ENCODE measurements at places on chromosomes 12 and 14.

GRCh38 chr12:57735952-57736740, 2.4 kb downstream of the AGAP2 start:
- peak; percentile 35 for DNase-seq

DNA sequence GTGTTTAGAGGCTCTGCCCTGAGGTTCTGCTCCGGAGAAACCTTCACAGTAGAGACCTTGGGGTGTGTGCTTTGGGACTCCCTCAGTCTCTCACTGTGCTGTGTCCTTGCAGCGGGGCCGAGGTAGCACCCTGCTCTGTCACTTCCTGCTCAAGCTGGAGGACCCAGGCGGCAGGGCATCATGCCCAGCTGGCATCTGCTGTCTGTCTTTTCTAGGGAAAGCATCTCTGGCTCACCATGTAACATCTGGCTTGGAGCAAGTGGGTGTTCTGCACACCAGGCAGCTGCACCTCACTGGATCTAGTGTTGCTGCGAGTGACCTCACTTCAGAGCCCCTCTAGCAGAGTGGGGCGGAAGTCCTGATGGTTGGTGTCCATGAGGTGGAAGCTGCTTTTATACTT, 124.5 kb downstream of the ESRRB start:
- DNase-seq, result no peak

GRCh38 chr14:25488961-25489360, 439.0 kb upstream of the STXBP6 start:
- DNase-seq, result no peak

GRCh38 chr12:130668286-130669204, 47.6 kb downstream of the RIMBP2 start:
- no peak for DNase-seq

GRCh38 chr12:5371631-5372030, 60.3 kb upstream of the NTF3 start:
- DNase-seq, result peak; percentile 66

DNA sequence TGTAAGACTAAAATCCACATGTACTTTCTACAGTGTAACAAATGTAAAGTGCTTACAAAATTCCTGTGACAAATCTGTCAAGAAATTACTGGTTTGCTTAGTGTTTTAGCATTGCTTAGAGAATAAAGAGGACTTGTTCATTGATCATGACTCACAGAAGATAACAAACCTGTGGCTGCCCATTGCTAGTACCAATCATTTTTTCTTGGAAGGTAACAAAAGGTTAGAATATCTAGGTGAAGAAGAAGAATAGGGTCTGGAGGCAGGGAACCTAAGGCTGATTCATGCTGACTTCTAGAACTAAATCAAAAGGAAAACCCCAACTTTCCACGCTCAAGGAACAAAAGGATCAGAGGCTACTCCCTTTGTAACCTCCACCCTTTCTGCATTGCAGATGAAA, 232.7 kb upstream of the ABCD2 start:
- no peak for DNase-seq

DNA sequence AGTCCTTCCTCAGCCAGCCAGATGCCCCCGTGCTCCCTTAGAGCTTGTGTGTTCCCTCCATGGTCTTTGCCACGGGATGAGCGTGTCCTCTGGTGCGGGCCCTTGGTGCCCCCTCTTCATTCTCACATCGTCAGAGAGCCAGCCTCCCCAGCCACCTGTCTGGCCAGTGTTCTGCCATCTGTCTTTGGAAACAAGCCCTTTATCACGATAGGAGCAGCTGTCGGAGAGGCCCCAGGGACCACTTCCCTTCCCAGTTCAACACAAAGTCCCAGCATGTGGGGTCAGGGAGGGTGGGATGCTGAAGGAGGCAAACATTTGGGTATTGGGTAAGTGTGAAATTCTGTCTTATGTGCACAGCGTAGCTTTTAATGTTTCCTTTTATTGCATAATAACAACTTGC, 44.5 kb downstream of the DYNC1H1 start:
- no peak for DNase-seq

- no peak for DNase-seq
Measured at GRCh38 chr12:123744836-123745235, 17.3 kb upstream of the DNAH10 start.

DNA sequence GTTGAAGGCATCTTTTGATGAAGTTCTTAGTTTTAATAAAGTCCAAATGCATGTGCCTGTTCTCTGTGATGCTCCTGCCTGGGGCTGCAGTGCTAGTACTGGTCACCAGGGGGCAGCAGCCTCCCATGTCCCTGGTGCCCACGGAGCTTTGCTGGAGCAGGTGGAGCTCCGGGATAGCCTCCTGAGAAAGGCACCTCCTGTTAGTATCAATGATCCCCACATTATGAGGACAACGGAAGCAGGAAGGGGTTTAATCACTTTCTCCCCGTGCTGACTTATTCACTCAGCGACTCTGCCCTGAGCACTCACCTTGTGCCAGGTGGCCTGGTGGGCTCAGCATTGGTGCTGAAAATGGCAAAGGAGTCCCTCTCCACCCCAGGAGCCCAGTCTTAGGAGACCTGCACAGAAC, 123.0 kb upstream of the PZP start:
- DNase-seq, result peak; percentile 46

DNA sequence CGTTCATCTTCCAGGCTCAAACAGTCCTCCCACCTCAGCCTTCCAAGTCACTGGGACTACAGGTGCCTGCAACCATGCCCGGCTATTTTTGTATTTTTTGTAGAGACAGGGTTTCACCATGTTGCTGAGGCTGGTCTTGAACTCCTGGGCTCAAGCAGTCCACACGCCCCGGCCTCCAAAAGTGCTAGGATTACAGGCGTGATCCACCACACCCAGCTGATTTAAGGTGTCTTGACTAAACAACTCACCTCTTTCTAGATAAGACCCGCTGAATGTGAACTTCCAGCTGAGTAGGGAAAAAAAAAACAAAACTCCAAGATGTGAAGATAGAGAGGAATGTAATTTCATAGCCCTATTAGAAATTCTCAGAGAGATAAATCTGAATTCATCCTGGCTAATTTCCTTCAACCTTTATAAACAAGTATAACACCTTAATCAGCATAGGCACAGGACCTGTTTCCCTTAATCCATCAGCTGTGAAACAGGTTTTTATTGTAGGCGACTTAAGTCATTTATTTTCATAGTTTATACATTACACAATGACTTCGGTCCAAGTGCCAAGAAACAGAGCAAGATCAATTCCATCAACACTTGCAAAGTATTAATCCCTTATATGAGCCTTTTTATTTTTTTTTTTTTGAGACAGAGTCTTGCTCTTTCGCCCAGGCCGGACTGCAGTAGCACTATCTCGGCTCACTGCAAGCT, 51.5 kb downstream of the HCAR2 start:
- no peak for DNase-seq

DNA sequence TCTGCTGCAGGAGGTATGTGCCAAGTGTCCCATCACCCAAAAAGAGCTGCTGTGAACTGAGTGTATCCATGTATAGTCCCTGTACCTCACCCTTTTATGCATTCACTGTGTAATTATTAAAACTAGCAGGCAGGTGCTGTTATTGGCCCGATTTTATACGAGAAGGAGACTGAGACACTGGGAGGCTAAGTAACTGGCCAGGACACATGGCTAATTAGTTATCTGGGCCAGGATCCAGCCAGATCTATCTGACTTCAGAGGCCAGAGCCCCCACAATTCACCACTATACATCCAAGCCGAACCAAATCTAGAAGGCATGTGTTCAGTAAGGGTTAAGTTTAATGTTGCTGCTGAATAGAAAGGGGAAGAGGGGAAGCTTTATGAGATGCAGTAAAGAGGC, 73.4 kb downstream of the FRMD6 start:
- no peak for DNase-seq

GRCh38 chr12:47822863-47823262, 3.2 kb upstream of the HDAC7 start:
- no peak for DNase-seq

DNA sequence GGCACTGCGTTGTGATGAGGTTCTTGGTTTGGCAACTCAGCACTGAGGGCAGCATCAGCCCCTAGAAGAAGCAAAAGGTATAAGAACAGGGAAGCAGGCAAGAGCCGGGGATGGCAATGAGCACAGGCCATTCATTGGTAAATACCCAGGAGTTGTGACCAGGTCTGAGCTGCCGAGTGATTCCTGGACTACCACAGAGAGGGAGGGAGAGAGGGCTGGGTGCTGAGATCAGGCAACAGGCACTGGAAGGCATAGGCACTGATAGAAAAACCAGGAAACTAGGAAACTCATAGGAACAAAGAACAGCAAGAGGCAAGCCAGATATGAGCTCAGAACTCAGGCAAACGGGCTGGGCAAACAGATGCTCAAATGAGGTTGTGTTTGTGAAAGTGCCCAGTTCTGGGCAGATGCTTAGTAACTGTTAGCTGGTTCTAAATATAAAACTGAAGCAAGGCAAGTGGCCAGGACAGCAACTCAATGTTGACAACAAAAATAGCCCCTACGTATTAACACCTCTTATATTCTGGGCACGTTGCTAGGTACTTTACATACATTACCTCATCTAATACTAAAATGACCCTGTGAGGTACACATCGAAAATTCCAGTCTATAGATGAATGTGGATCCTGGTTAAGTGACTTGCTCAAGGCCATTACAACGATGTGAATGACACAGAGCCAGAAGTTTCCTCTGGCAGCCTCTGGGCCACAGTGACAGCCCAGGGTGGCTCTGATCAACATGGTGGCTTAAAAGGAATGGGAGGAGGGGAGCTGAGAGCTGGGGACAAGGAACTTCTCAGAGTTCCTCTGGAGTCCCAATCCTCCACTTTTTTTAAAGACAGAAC, 121.1 kb downstream of the PRMT8 start:
- DNase-seq, result no peak

GRCh38 chr12:124829008-124829707, 34.5 kb downstream of the SCARB1 start:
- DNase-seq, result peak; percentile 91

GRCh38 chr12:639566-639965, 23.7 kb downstream of the NINJ2 start:
- no peak for DNase-seq

DNA sequence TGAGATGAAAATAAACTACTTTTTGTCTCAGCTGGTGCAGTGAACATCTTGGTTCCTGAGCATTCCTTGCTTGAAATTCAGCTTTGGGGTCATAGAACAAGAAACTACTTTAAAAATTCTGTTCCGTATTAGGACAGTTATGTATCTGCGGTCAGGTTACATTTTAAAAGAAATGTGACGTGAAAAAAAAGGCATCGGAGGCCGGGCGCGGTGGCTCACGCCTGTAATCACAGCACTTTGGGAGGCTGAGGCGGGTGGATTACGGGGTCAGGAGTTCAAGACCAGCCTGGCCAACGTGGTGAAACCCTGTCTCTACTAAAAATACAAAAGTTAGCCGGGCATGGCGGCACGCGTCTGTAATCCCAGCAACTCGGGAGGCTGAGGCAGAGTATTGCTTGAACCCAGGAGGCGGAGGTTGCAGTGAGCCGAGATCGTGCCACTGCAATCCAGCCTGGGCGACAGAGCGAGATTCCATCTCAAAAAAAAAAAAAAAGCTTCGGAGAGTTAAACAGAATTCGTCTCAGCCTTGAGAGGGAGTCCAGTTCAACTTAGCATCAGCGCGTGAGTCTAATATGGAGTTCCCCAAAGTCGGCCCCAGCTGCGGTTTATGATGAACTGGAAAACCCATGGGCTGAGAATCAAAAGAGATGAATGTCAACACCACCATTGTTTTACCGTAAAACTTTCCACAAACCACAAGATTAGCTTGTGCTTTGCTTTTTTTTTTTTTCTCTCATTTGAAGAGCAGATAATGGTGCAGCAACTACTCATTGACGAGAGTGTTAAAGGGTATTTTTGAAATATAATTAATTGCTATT, 2.1 kb upstream of the SLC2A13 start:
- no peak for DNase-seq

DNA sequence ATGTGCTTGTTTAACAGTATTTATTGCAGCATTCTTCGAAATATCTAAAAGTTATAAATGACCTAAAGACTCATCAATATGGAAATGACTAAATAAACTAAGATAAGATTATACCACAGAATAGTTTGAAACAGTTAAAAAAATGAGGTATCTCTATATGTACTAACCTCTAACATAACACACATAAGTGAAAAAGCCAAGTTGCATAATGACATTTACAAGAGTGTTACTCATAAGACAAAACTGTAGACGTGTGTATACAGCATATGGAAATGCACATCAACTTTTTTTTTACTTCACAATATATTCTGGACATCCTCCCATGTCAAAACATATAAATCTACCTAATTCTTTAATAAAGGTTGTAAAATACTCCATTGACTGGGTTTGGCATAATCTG, 22.8 kb downstream of the CPM start:
- DNase-seq, result peak; percentile 51

- DNase-seq, result no peak
Measured at GRCh38 chr14:28584951-28585350, 181.6 kb upstream of the FOXG1 start.

DNA sequence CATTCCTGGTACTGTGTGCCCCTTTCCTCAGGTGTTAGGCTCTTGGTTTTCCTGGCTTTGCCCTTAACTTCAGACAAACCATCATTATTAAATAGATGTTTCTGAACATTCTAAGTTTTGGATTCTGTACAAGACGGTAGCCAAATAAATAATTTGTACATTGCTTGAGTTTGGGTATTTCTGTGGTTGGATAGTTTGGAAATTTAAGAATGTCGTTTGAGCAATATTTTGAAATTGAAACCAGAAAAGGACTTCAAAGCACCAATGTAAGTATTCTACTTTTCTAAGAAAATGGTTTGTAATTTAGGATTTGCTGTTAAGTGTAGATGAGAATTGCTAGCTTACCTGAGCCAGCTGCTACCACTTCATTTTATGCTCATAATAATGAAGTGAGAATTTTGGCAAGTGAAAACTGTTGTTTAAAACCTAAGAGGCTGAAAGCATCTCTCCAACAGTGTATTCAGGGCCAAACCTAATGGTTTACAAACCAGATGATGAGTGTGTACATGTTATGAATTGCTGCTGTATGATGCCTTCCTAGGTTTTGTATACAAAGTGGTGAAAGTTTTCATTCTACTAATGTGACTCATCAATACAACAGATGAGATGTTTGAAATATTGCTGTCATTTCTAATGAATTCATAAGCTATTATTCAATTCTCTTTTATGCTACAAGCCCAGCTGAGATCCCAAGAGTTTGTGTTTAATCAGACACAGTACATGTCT, 181.5 kb upstream of the PRKD1 start:
- no peak for DNase-seq

- no peak for DNase-seq
Measured at GRCh38 chr12:114692186-114693058, 8.4 kb upstream of the TBX3 start.

GRCh38 chr14:75350505-75351060, 72.0 kb downstream of the FOS start:
- DNase-seq, result no peak

DNA sequence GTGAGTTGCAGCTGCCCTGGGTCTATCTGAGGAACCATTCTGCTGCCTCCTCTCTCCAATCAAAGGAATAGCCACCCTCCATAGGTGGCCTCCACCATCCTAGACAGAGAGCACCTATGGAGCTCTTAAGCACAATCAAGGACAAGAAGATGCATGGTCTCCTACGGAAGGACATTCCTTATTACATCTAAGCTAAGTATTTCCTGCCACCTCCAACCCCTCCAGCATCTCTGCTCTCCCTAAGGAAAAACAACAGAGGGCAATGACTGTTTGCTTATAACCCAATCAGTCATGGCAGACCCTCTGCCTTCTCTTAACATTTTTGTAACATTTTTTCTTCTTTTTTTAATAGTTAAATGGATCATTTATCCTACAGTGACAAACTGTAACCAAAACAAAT, 14.8 kb upstream of the OR6J1 start:
- no peak for DNase-seq

- DNase-seq, result no peak
Measured at GRCh38 chr14:73824536-73824935, 27.1 kb upstream of the PTGR2 start.

- DNase-seq, result no peak
Measured at GRCh38 chr14:75229661-75230139, 48.9 kb upstream of the FOS start.

GRCh38 chr12:115710104-115710564, 567.4 kb downstream of the MED13L start:
- peak; percentile 69 for DNase-seq

All from fibroblast of skin of back (primary cell).